ENCODE measurements at places on chromosomes 12 and 14.
A peak's percentile ranks its signal among the peaks of the same experiment; 100 is the strongest.

DNA sequence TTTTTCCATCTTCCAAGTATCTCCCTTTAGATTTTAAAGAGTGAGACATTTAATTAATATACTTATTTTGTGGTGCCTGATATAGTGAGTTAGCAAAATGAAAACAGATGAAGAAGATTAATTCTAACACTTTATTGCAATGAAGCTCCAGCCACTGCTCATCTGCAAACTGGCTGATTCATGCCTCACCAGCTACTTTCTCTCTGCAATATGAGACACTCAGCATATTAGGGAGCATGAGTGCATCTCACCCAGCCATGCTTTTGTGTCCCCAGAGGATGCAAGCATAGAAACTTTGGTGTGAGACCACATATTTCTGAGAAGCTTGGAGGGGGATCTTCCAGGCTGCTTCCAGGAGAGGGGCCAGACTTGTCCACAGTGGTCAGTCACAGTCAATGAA lies 148.6 kb downstream of the BMP4 start:
- no peak for DNase-seq

DNA sequence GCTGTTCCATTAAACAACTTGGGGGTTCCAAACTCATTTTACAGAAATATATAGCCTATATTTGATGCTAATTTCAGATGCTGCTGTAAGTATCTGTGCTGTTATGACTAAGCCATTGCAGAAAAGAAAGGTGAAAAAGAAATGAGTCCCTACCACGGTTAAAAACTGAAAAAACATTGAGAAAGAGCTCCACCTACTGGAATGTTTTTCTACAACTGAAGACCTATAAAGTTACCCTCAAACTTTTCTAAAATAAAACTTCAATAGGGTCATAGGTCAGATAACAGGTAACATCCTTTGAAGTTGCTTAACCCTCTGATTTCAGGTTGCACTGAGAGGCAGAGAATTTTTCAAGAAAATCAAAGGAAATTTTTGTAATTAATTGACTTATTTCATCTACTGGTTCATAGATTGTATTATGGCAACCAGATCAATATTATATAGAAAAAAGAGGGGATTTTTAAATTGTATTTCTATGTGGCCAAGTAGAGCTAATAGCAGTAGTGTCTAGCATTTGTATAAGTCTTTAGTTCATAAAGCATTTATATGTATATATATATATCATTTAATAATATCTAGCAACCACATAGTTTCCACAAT lies 279.9 kb downstream of the RPS29 start:
- DNase-seq = no peak

DNA sequence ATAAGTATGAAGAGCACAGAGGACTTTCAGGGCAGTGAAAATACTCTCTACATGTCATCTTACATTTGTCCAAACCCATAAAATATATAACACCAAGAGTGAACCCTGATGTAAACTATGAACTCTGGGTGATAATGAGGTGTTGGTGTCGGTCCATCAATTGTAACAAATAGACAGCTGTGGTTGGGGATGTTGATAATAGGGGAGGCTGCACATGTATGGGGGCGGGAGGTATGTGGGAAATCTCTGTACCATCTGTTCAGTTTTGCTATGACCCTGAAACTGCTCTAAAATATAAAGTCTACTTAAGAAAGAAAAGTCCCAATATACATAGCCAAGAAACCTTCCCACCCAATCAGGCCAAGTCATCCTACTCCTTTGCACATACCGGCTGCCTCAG lies 88.5 kb downstream of the GPR135 start:
- no peak for DNase-seq

DNA sequence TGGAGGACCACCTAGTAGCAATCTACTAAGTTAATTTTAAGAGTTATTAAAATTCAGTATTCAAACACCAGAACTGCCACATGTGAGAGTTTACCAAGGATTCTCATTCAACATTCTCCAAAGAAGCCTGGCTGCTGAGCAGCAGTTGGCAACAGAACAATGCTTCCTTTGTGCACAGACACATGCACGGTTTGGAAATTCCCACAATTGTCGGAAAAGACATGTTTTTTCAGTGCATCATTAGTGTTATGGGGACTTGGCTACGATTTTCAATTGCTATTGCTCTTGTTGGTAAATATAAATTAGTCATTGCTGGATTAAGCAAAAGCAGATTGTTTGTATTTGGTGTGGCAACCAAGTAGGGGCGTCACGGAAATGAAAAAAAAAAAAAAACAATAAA lies 22.2 kb downstream of the ST8SIA1 start:
- no peak for DNase-seq

GRCh38 chr12:32257695-32258496 lies 141.5 kb upstream of the FGD4 start:
- no peak for DNase-seq

DNA sequence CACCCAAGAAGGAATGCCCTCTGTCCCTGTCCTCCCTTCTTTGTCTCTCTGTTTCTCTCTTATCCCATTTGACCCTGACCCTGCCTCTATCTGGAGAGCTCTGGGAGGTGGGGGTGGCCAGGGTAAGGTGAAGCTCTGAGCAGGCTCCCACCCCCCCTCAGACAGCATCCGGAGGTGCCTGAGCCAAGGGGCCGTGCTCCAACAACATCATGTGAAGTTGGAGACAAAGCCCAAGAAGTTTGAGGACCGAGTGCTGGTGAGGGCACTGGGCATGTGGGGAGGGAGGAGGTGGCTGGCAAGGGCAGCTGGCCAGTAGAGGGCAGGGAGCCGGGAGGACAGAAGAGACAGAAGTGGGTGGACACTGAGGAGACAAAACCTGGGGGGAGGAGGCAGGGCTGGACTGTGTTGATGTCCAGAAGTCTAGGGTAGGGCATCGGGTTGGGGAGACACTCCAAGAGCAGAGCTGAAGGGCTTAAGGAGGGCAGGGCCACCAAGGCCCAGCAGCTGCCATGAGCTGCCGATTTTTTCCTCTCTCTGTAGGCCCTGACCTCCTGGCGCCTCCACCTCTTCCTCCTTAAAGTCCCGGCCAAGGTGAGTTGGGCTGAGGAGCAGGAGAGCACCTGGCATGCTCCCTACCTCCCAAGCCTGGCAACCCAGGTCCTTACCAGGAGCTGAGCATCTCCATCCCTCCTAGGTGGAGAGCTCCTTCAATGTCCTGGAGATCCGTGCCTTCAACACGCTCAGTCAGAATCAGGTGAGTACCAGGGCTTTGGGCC lies 1.9 kb downstream of the CARMIL3 start:
- DNase-seq = no peak

DNA sequence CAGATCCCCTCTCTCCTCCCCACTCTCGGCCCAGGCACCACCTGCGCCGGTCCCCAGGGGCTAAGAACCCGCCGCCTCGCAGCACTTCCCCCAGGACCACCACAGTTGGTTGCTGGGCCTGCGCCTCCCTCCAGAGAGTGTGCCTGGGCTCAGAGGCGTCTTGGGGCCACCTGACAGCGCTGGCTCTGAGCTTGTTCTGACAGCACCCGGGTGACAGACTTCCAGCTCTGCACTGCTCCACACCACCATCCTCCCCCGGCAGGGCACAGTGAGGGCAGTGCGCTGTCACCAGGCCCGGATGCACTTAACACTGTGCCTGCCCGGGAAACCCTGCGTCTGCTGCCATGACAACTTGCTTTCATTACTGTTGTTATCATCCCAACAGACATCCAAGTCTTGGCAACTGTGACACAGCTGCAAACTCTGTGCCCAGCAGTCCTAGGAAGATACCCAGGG lies 6.6 kb downstream of the BRF1 start:
- DNase-seq = peak; percentile 43

DNA sequence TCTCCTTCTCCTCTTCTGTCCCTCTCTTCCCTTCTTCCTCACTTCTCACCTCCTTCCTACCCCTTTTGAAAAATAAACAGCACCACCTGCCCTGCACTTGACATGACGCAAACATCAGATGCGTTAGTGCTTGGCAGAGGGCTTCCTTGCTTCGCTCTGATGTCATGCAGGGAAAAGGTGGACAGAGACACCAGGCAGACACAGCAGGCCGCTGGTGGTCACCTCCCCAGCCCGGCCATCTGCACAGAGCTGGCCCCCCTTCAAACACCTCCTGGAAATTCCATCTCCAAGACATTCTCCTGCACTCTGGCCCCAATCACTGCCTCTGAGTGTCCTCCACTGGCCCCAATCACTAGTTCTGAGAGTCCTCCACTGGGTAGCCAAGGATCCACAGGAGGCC lies 353.6 kb downstream of the MED13L start:
- DNase-seq = no peak

GRCh38 chr12:78430551-78430950 lies 434.0 kb upstream of the SYT1 start:
- no peak for DNase-seq

DNA sequence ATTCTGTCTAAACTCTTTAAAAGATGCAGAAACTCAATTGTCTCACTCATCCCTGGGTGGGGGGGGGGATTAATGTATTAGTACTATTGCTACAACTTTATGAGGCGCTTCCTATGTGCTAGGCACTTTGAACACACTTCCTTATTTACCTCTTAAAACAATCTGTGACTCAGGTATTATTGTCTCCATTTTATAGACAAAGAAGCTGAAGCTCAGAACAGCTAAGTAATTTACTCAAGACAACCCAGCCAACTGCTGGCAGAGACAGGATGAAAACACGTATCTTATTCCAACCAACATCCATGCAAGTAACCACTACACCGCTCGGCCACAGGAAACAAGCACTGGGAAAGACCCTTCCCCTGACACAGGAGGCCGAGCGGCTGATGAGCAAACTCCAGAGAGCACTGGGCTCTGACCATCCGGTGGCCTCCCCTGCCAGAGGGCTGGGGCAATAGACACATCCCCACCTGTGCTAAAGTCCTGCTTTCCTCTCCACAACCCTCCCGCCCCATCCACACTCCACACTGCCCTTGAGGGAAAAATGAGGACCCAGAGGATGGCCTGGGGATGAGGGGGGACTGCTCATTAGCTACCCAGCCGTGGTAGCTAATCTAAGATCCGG lies 244.2 kb downstream of the DPF3 start:
- DNase-seq = no peak

DNA sequence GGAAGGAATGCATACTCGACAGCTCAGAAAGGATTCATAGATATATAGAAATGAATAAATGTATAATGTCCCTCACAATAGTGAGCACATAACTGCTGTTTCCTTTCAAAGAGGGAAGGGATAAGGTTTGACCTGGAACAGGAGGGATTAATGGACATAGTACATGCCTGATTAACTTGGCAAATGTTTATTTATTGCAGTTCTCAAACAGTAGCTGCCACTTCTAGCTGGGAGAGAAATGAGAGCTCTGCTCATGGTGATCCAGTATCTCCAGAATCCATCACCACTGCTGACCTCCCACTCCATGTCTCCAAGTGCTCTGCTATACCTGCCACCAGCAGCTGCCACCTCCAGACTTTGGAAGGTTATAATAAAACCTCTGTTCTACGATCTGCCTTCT lies 108.1 kb downstream of the LRIG3 start:
- no peak for DNase-seq

- DNase-seq = no peak
These were observed 55.3 kb downstream of the RPL10L start for GRCh38 chr14:46596236-46596635.

DNA sequence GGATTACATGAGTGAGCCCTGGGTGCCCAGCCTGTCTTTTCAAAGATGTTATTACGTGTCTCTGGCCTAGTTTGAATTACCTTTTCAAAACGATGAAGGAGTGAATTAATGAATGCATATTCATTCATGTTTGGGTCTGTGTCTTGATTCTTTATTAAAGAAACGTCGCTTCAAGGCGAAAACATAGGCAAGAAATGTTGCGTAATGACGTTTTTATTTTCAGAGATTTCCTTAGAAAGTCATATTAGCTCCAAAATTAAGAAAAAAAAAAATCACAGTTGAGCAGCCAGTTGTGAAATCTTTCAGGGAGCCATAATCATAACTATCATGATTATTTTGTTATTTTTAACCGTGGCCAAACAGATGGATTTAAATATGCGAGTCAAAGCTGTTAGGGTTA lies 3.5 kb downstream of the PPFIBP1 start:
- DNase-seq = no peak

GRCh38 chr12:26691234-26691970 lies 141.6 kb downstream of the ITPR2 start:
- no peak for DNase-seq

DNA sequence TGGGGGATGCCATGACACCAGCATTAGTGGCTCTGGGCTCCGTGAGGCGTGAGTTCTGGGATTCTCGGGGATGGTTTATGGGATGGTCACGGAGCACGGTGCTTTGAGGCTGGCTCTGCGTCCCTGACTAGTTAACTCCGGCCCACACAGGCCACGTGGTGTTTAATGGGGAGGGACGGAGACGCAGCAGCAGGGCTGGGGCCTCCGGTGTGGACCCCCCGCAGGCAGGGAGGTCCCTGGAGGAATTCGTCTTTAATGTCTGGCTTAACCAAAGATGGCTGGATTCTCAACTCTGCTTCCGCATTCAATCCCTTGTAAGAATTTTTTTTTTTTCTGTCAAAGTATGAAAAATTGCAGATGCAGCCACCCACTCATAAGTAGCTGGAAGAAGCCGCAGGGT lies 86.4 kb upstream of the RFLNA start:
- no peak for DNase-seq

- peak; percentile 16 for DNase-seq
These were observed 63.7 kb downstream of the ZNF664 start for GRCh38 chr12:124036657-124037109.

- no peak for DNase-seq
These were observed 13.9 kb upstream of the UBC start for GRCh38 chr12:124928095-124928911.

- DNase-seq = no peak
These were observed 35.2 kb downstream of the BRMS1L start for GRCh38 chr14:35861204-35861868.

DNA sequence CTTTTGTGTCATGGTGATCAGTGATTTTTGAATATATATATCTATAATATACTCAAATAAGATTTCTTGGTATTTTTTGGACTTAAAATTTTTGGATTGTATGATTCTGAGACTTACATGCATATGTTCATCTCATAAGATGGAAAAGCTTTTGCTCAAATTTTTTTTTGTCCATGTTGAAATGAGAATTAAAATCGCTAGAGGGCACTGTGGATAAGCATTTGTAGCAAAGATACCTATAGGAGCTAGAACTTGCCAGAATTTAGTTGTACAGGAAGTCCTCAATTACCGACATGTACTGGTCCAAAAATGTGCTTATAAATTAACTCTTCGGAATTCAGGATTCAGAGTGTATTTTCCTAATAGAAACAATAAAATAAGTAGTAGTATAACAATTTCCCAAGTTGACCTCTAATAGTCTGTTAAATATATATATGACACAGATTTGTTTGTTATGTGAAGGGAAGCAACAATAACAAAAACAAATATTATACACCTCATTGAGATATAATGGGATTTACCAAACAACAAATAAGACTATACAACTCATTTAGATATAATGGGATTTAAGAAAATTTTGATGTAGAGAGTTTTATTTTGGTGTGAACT lies 179.6 kb downstream of the TMEM117 start:
- DNase-seq = peak; percentile 51

GRCh38 chr12:18135509-18135908 lies 45.5 kb upstream of the RERGL start:
- DNase-seq = no peak

GRCh38 chr12:18439541-18439940 lies 178.2 kb downstream of the PIK3C2G start:
- no peak for DNase-seq
